Occipital lobe (tissue), 3 donors: ENCODE measurements at places on chromosomes 2 and 18.

- DNase-seq = no peak
These were observed 266 bp downstream of the KDM3A start for GRCh38 chr2:86441392-86441881.

DNA sequence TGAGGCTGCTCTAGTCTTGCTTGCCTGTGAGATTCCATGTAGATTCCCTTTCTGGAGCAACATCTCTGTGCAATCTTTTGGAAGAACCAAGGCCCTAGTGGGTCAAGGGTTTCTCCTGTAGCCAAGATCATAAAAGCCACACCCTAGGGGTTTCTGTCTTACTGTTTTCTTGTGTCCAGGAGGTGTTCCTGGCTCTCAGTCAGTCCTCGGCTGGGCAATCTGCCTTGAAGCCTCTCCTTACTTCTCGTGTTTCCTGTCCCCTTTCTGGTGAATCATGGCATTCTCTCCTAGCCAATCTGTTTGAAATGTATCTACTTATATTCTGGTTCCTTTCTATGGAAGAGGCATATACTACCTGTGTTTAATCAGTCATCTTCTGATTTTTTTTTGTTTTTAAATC is 484.8 kb upstream of the UBE2E3 start:
- no peak for DNase-seq

- no peak for DNase-seq
These were observed 31.9 kb upstream of the CEP68 start for GRCh38 chr2:65024149-65024829.

GRCh38 chr2:17163638-17164037 is 354.6 kb downstream of the RAD51AP2 start:
- DNase-seq = no peak

DNA sequence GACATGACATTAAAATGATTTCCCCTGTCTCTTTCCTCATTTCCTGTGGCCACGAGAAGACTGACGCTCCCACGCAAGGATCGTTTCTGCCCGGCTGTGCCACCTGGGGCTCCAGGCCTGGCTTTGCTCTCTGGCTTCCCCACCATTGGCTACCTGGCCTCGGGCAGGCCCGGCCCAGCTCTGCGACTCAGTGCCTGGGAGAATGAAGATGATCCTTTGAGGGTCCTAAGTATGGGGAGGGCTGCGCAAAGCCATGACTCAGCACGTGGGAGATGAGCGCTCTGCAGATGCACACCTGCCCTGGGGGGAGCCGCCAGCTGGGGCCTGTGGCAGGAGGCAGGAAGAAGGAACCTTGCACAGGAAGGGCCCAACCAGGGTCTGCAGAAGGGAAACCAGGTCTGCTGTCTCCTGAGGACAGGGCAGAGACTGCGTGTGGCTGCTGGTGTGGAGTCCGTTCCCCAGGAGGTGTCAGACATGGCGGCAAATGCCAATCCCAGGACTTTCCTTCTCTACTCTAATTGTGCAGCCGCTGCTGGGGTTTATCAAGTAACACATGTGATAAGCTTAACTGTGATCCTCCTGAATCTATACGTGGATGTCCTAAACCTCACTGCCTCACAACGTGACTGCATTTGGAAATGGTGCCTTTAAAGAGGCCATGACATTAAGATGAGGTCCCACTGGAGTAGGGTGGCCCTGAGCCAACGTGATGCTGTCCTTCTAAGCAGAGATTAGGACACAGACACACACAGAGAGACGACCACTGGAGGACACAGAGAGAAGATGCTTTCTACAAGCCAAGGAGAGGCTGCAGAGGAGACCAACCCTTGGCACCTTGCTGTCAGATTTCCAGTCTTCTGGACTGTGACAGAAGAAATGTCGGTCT is 32.9 kb downstream of the MBP start:
- no peak for DNase-seq

DNA sequence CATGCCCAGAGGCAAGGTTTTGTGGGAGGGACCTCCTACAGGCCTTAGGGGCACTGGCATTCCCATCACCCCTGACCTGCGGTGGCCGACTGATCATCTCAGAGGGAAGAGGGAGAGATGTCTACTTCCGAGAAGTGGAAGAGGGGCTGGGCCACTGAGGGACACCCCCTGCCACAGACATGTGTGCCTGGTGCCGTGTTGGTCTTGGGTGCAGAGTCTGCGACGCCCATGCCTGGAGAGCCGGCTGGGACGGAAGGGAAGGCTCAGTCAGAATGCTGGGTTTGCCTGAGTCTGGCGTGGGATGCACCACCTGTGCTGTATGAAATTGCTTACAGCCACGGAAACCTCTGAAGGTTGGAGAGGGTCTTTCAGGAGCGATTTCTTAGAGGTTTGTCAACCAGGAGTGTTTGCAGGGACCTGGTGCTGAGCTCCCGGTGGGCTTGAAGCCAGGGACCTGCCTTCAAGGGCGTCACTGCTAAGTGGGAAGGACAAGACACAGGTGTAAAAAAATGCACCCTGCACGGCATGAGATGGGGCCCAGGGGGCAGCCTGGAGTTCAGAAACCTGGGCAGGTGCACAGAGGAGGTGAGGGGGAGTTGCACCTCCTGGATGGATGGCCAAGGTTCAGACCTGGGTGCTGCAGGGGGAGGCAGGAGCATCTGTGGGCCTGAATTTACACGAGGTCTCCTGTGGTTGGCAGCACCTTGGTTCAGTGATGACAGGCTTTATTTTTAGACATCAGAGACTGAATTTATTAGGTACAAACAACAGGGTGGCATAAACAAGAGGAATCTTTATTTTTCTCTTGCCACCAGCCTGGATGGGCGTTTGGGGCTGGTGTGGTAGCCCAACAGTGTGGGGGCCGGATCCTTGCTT is 100.3 kb downstream of the CTIF start:
- DNase-seq = no peak

DNA sequence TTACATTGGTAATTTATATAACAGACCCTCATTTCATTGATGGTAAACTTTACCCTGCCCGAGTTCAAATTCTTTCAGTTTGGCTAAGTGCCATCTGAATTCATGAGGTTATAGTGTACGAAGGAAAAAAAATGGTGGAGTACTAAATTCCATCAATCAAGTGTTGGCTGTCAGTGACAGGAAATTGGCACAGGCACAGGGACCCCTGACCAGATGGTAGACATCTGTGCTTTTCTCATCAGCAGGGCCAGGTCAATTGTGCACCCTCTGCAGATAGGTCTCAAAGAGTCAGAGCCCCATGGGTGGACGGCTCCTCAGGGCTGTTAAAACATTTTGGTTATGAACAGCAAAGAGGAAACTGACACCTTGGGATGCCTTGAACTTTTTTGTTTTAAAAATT is 439.2 kb downstream of the SETBP1 start:
- no peak for DNase-seq

- DNase-seq = no peak
These were observed 60.3 kb upstream of the SP3 start for GRCh38 chr2:174025271-174026121.

GRCh38 chr2:20185176-20186022 is 39.5 kb downstream of the SDC1 start:
- no peak for DNase-seq

DNA sequence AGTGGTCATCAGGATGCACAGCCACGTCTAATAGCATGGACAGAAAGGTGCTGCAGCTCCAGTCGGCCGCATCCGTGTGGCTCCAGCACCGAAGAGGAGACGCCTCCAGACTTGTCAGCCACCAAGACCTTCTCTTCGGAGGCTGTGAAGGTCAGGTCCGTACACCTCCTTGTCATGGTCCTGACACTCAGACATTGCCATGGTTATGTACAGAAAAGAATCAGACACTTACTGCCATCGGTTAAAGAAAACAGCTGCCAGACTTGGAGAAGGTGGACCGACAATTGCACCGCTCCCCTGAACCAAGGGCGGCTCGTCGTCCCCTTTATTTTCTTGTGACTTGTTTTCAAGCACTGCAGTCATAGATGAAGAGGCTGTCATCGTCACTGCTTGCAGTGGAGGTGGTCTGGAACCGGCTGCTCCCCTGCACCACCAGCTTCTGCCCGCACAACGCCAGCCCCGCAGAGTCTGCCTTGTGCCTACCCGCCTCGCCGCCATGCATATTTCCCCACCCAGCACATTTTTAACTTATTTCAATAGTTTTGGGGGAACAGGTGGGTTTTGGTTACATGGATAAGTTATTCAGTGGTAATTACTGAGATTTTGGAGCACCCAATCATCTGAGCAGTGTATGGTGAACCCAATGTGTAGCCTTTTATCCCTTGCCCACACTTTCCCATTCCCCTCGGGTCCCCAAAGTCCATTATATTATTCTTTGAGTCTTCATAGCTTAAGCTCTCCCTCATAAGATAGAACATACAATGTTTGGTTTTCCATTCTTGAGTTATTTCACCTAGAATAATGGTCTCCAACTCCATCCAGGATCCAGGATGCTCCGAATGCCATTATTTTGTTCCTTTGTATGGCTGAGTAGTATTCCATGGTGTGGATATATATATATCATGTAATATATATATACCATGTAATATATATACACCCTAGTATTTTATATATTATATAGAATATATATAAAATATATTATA is 18.1 kb downstream of the FBXO48 start:
- DNase-seq = no peak

- DNase-seq = no peak
These were observed 36.2 kb downstream of the SPTBN1 start for GRCh38 chr2:54492335-54492734.

GRCh38 chr2:237628247-237629187 is 1.1 kb downstream of the LRRFIP1 start:
- DNase-seq = no peak

DNA sequence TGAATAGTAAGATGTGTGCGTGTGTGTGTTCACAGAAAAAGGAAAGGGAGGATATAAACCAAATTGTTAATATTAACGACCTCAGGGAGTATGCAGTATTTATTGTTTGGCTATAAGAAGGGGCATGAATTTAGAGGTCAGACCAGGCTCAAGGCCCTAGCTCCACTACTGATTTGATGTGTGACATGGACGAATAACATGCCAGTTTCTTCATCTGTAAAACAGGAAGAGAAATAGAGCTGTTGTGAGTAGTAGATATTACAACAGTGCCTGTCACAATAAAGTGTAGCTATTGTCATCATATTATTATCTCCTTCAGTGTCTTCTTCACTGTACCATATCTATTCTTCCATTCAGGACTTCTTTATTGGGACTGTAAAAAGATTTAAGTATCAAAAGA is 4.1 kb upstream of the MAT2A start:
- DNase-seq = no peak

DNA sequence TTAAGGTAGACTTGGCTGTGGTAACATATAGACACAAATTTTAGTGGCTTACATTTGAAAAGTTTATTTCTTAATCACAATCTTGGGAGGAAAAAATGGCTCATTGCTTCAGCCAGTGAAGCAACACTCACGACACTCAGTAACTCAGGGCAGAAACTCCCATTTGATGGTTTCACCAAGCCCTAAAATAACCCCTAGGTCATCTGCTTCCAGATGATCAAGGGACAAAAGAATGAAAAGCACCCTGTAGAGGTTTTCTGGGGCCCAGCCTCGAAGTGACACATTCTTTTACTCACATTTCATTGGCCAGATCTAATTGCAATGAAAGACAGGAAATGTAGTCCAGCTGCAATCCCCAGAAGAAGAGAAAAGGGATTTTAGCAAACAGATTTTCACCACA is 275.9 kb downstream of the TMX3 start:
- DNase-seq = no peak

GRCh38 chr2:105518897-105519296 is 120.0 kb upstream of the FHL2 start:
- DNase-seq = no peak
